Stimulated activated CD4-positive, alpha-beta T cell treated with anti-CD3 and anti-CD28 coated beads, Interleukin-12 subunit alpha, Interleukin-12 subunit beta, amount 100 ng/mL, for 24 hours (primary cell): ENCODE measurements at places on chromosomes 4 and X.

DNA sequence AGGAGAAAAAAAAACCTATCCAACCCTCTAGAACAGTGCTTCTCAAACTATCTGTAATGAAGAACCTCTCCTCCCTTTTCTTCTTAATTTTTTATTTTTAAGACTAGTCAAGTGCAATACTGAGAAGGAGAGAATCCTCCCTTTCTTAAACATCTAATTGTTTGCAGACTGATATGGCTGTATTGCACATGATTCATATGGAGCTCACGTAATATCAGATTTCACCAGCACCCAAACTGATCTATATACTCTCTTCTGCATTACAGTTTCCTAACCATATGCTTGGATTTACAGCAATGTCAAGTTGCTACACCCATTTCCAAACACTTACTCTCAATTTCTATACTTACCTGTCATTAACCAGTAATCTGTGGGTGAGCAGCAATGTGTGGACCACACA lies 9.5 kb downstream of the PRMT9 start:
- no peak for DNase-seq

- DNase-seq, result no peak
Observed at GRCh38 chrX:9357518-9358114, 107.2 kb upstream of the TBL1X start.

DNA sequence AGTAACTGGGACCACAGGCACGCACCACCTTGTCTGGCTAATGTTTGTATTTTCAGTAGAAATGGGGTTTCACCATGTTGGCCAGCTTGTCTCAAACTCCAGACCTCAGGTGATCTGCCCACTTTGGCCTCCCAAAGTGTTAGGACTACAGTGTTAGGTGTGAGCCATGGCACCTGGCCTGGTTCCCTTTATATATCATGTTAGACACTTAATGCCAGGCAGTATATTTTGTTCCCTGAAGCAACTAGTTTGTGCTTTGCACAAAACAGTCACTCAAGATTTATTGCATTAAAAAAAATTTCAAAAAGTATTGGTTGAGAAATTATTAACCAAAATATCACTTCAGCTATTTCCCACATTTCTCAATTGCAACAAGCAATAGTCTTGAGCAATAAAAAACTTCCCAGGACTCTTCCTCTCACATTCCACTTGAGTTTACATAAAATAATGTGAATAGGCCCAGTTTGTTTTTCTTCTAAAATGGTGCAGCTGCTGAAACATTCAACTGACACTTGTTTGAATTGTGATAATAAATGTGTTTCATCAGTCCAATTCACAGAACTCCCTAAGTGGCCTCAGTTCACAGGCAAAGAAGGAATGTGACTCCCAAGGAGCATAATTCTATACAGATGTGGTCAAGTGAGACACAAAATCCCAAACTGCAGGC lies 22.7 kb downstream of the CXCL1 start:
- DNase-seq, result no peak

GRCh38 chrX:118724775-118725174 lies 2.6 kb upstream of the IL13RA1 start:
- no peak for DNase-seq

DNA sequence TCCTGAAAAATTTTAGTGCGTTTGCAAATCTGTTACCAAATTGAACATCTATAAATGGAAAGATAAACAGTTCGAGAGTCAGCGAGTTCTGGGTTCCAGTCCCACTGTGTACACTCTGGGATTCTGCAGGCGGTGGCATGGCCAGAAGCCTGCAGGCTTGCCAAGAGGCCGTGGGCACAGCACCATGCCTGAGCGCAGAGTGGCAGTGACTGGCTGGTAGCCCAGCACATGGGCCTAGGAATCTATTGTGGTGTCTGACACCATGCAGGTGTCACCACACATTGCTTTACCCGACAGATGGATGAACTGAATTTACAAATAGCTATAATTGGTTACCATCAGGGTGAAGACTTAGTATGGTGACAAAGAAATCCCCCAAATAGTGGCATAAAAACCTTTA lies 71.7 kb upstream of the TLR3 start:
- no peak for DNase-seq

GRCh38 chr4:70624226-70624793 lies 4.2 kb upstream of the ENAM start:
- DNase-seq, result no peak

DNA sequence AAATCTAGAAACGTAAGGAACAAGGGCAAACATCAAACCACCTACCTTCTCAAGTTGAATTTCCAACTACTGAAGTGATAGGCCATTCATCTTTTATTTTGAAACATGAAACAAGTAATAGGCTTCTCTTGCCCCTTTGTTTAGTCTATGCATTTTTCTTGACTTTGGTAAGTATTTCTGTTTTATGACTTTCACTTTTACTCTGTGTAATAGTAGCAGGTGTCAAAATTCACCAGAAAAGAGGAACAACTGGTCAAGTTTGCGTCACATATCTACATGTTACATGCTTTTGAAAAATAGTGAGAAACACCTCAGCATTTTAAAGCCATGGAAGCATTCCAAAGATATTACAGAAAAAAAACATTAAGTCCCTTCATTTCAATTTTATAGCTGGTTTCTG lies 157.1 kb upstream of the FTHL17 start:
- no peak for DNase-seq

DNA sequence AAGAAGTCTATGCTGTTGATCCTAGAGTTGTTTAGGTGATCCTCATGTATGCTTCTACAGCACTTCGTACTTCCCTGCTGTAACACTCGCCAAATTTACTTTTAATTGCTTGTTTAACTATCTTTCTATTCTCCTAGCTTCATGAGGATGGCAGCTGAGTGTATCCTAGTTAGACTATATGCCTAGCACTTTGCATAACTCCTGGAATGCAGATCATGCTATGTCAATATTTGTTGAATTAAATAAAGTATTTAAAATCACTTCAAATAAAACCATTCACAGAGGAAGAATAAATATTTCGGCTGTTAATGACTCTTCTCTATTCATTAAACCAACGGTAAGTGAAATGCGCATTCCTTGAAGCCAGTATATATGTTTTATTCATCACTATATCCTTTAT lies 55.1 kb downstream of the F9 start:
- DNase-seq, result no peak

- DNase-seq, result no peak
Observed at GRCh38 chr4:155120536-155120935, 87.9 kb upstream of the NPY2R start.

GRCh38 chr4:167282171-167282864 lies 48.0 kb upstream of the SPOCK3 start:
- DNase-seq, result no peak

- DNase-seq, result no peak
Observed at GRCh38 chr4:151744614-151745013, 16.2 kb downstream of the GATB start.

GRCh38 chrX:136271300-136271699 lies 20.1 kb upstream of the MAP7D3 start:
- DNase-seq, result no peak

DNA sequence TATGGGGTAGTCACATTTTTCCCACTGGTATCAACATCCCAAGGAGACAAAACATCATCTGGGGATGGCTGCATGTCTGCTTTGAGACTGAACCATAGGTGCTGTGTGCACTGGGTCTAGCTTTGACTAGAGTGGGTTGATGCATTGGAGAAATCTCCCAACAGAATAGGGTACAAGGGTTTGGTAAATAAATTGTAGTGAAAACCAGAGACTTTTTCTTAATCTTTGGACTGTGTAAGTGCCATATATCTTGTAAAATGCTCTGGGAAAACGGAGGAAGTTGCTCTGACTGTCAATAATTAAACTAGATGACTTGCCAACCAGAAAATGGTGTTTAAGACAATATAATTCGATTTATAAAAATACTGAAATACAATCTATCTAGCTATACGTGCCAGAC lies 1064.0 kb upstream of the SLIT2 start:
- no peak for DNase-seq

DNA sequence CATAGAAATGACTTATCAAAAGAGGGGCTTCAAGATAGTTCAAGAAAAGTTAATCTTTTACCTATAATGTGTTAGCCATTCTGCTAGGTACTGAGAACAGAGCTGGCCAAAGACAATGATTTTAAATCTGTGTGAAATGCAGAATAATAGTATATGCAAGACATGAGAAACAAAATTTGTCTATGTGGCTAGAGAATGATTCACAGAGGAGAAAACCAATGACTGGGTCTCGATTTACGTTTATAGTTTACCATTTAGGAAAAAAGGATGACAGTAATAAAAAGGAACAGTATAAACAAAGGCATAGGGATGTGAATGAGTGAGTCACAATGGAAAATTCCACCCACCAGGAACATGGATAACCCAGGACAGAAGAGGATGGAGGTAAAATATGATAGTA lies 31.9 kb downstream of the NPFFR2 start:
- DNase-seq, result no peak
